ENCODE measurements at places on chromosomes 12 and 14. TPM values are rescaled to one million over a fixed set of nuclear protein-coding genes. Genes with fewer than 3 reads are reported as not detected.

TSPAN19 gene
- polyA plus RNA-seq: 0.43 TPM

LALBA gene
- not detected for polyA plus RNA-seq

STON2 gene
- polyA plus RNA-seq: 14.0 TPM

MLEC gene
- 196 TPM for polyA plus RNA-seq

OTX2 gene
- polyA plus RNA-seq: not detected
